ENCODE measurements at places on chromosomes 3 and 15. TPM values are rescaled to one million over a fixed set of nuclear protein-coding genes. Genes with fewer than 3 reads are reported as not detected.

CHRNA5 gene
- 1.9 TPM for total RNA-seq

DCP1A gene
- total RNA-seq: 33.0 TPM

SERPINI2 gene
- not detected for total RNA-seq

ATP13A5 gene
- not detected for total RNA-seq

GOLGA6A gene
- total RNA-seq: not detected

SRPRB gene
- total RNA-seq: 25.5 TPM

PCNP gene
- total RNA-seq: 59.2 TPM

NR1I2 gene
- total RNA-seq: not detected

HYAL3 gene
- 10.7 TPM for total RNA-seq

VPS39 gene
- 111 TPM for total RNA-seq

ASB14 gene
- not detected for total RNA-seq

C2CD4A gene
- 0.36 TPM for total RNA-seq

All from prostate gland (tissue), 2 donors.